ENCODE measurements at places on chromosomes 16 and 17.
A peak's percentile ranks its signal among the peaks of the same experiment; 100 is the strongest.

DNA sequence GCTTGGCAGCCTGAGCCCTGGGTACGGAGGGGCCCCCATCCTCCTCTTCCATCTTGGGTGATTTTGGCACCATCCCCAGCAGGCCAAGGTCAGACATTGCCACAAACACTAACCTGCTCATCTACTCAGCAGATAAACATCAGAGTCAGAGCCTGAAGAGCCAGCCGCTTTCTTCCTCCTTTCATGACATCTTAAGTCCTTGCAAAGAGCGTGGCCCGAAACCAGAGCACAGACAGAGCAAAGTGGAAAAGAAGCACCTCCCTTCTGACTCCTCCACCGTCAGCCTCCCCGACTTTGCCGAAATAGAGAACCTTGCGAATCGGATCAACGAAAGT lies 60.4 kb upstream of the RPH3AL start:
- no peak for DNase-seq

GRCh38 chr17:75759457-75759856 lies 5.5 kb downstream of the GALK1 start:
- no peak for DNase-seq

DNA sequence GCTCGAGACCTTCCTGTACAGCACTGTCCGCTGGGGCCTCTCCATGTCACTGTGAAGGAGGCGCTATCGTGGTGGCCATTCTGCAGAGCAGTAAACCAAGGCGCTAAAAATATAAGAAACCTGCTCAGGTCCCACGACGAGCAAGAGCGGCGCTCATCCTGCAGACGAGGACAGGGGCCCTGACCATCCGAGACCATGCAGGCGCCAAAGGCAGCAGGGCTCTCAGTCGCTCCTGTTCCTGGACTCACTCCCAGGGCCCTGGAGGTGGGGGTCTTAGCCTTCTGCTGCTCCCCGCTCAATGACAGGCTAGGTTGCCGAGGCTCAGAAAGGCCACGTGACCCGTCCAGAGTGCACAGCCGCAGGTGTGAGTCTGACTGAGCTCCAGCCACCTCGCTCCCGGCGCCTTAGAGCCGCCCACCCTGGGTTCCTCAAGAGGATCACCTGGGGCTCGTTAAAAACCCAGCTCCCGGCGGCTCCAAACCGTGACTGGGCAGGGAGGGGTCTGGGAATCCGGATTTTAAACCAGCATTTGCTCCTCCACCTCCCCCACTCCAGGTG lies 509 bp upstream of the ATP2C2 start:
- no peak for DNase-seq

- peak; percentile 14 for DNase-seq
These were observed 1.5 kb downstream of the GSDMB start for GRCh38 chr17:39916918-39917317.

All from fibroblast of villous mesenchyme (primary cell).